ENCODE measurements at places on chromosomes 7 and 10.

DNA sequence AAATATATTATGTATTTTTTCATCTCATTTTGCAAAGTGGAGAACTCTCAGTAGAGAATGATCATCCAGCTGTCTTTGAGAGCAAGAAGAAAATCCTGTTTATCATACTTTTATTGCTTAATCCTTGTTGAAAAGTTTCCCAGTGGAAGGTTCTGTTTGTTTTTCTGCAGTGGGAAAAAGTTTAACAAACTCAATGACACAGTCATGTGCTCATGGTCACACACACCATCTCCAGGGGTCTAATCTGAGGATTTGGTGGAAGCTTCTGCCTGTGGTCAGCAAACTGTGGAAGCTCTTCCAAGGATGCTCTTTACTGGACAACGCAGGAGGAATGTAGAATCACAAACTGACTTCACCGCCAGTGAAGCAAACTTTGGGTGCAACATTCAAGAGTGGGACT is 1003.9 kb downstream of the SORCS3 start:
- DNase-seq, result no peak

- DNase-seq, result no peak
These were observed 8.1 kb upstream of the TMEM72 start for GRCh38 chr10:44902941-44903545.

- peak; percentile 74 for DNase-seq
These were observed 23.5 kb downstream of the ABLIM1 start for GRCh38 chr10:114634609-114634979.

GRCh38 chr7:100540073-100540723 is 1.2 kb downstream of the AGFG2 start:
- peak; percentile 54 for DNase-seq

DNA sequence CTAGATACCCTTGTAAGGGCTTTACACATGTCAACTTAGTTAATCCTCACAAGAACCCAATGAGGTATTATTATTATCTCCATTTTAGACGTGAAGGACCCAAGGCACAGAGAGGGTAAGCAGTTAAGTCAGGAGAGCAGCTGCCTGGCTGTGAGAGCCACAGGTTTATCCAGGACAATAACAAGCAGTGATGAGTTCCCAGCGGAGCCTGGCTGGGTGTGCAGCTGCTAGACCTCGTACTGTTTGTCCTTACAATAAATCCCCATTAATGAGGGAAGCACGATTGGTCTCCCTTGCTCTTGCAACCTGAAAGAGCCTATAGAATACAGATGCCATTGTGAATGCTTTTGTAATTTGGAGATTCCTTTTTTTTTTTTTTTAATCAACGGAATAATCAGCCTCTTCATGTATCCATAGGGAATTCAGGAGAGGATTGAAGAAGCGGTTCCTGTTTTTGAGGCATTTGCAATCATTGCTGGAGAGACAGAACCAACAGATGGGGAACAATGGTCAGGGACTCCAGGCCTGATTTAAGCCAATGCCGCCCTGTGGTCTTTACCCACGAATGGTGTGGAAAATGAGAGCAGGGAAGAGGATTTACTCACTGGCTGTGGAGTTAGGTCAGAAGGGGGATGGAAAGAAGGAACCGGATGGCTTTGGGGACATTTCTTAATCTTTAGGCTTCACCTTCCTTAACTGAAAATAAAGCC is 12.3 kb upstream of the ASB4 start:
- DNase-seq, result no peak

DNA sequence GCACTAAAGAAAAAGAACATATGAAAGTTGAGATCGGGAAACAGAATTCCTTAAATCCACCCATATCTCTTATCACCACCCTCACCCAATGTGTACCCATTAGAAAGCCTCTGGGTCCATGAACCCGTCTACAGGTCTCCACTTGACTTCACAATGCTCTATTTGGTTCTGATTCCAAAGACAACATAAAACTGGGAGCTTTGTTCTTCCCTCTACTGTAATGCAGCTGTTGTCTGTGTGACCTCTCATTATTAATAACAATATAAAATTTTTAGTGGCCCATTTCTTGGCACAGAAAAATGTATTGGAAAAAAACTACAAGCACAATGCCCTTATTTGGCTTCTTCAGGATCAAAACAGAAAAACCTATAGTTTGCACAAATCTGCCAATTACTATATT is 30.0 kb downstream of the DOCK4 start:
- DNase-seq, result no peak

DNA sequence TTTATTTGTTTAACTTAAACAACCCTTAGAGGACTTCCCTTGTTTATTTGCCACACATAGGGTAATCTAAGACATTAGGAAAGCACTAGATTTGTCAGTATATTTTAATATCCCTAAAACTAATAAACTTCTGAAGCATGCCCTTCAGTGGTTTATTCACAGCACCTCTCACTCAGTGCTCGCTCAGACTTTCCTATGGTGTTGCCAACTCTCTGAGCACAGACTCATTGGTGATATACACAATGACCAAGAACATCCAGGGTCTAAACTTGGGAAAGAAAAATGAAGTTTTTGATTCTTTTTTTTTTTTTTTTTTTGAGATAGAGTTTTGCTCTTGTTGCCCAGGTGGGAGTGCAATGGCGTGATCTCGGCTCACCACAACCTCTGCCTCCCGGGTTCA is 82.2 kb downstream of the RAB11FIP2 start:
- no peak for DNase-seq

GRCh38 chr7:2289111-2289586 is 25.1 kb downstream of the SNX8 start:
- no peak for DNase-seq

DNA sequence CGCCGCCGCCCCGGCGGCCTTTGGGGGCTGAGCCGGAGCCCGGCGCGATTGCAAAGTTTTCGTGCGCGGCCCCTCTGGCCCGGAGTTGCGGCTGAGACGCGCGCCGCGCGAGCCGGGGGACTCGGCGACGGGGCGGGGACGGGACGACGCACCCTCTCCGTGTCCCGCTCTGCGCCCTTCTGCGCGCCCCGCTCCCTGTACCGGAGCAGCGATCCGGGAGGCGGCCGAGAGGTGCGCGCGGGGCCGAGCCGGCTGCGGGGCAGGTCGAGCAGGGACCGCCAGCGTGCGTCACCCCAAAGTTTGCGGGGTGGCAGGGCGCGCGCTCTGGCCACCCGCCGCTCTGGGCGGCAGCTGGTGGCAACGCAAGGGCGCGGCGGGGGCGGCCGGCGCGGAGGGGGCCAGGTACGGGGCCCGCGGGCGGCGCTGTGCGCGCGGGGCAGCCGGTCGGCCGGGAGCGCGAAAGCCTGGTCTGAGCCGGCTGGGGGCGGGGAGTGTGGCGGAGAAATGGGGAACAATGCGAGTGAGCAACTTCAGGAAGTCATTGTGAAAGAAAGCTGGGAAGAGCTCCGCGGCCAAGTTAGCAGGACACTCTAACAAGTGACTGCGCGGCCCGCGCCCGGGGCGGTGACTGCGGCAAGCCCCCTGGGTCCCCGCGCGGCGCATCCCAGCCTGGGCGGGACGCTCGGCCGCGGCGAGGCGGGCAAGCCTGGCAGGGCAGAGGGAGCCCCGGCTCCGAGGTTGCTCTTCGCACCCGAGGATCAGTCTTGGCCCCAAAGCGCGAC is at the start of gene IKZF1:
IKZF1 (plus strand) TSS at position 588 of the 782 bp plus-strand sequence. CDS start 14,346 bp downstream, outside the sequence.
- no peak for DNase-seq

Data from SW480 (cell line).